Activated CD8-positive, alpha-beta T cell treated with anti-CD3 and anti-CD28 coated beads for 36 hours (primary cell): ENCODE measurements at places on chromosomes 2 and 18. TPM values are rescaled to one million over a fixed set of nuclear protein-coding genes. Genes with fewer than 3 reads are reported as not detected.
A peak's percentile ranks its signal among the peaks of the same experiment; 100 is the strongest.

GPR45 gene
- not detected for total RNA-seq

MYCN gene
- 0.16 TPM for total RNA-seq

AKAIN1 gene
- not detected for total RNA-seq

DSC1 gene
- total RNA-seq: 0.23 TPM

DNA sequence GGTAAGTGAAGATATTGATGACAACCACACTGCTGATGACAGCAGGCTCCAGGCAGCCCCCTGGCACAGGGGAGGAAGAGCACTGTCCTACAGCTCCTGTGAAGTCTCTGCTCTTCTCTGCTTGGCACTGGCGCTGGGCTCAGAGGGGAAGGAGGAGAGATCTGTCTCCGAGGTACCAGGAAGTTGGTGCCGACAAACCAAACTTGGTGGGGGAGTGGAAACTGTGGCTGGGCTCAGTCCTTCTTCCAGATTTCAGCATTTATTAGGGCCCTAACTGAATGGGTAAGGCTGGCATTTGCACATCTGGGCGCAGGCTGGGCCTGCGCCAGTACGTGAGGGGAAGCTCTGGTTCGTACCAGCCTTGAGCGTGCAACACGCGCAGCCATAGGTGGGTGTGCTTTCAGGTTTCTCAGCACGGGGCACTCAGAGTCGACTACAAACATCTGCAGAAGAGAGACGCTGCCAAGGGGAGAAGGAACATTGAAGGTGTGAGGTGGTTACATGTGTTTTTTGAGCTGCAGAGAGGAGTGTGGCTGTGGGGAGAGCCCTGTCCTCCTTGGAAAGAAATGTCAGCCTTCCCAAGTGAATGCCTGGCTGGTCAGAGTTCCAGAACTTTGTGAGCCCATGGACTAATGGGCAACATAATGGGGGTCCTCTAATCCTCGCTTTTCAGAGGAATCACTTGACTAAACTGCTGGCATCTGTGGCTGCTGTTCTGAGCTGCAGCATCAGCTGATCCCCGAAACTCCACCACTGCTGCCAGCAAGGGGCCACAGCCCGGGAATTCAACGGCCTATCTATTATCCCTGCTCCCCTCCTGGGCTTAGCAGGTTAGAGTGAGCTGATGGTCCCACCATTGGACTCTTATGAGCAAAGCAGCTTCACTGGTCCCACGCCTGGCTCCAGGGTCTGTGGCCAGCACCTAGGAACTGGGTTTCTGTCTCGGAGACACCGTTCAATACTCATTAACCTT lies 55.2 kb upstream of the SEMA4C start:
- peaks cover 35% of the 10 kb centered on the region for H3K4me1 ChIP-seq
- no peaks in the 10 kb centered on the region for H3K27me3 ChIP-seq
- peak overlapping the region; percentile 76 for H3K4me3 ChIP-seq
- H3K36me3 ChIP-seq: no peaks in the 10 kb centered on the region
- DNase-seq: peak; percentile 58

DNA sequence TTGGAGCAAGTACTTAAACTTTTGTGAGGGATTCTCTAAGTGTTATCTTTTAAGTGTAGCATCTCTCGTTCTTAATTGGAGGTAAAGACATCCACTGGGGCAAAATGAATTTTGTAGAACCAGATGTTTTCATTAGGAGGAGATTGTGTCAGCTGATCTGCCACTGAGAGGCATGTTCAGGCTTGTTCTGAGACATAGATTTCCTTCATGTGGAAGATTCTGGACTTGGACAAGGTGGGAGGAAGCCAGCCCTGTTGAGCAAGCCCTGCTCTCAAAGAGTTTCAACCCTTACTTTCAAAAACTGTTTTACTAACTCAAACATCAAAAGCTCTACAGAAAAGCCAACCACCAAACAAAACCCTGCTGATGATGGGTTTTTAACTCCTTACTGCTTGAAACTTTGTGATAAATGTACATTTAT lies 6.5 kb downstream of the MAP4K4 start:
- peak overlapping the region; percentile 80 for H3K27ac ChIP-seq
- peaks cover 21% of the 10 kb centered on the region for H3K36me3 ChIP-seq
- peak overlapping the region; percentile 48 for H3K4me3 ChIP-seq
- no peak for DNase-seq
- H3K4me1 ChIP-seq: peaks cover 70% of the 10 kb centered on the region

- H3K4me1 ChIP-seq: no peaks in the 10 kb centered on the region
- no peak overlapping the region for H3K27ac ChIP-seq
- H3K4me3 ChIP-seq: no peak overlapping the region
- DNase-seq: no peak
- H3K36me3 ChIP-seq: no peaks in the 10 kb centered on the region
- H3K27me3 ChIP-seq: no peaks in the 10 kb centered on the region
Observed at GRCh38 chr2:138447889-138448570, 53.5 kb upstream of the SPOPL start.

GRCh38 chr18:10143596-10143995 lies 229.8 kb downstream of the VAPA start:
- H3K4me1 ChIP-seq: peaks cover 3% of the 10 kb centered on the region
- no peak for DNase-seq
- no peaks in the 10 kb centered on the region for H3K36me3 ChIP-seq
- H3K27ac ChIP-seq: no peak overlapping the region

DNA sequence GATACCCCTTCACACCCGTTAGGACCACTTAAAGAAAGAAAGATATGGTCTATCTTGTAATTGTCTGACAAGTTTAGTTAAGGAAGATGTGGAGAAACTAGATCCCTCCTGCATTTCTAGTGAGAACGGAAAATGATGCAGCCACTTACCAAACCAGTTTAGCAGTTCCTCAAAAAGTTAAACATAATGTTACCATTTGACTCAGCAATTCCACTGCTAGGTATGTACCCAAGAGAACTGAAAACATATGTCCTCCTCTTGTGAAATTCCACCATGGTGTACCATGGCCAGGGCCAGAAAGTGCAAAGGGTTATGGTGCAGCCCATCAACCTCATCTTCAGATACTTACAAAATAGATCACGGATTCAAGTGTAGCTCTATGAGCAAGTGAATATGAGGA lies 79.0 kb upstream of the ID2 start:
- peaks cover under 1% of the 10 kb centered on the region for H3K27me3 ChIP-seq
- H3K4me3 ChIP-seq: no peak overlapping the region
- no peaks in the 10 kb centered on the region for H3K36me3 ChIP-seq
- H3K4me1 ChIP-seq: peaks cover 9% of the 10 kb centered on the region
- no peak overlapping the region for H3K27ac ChIP-seq
